Fibroblast of lung (primary cell): ENCODE measurements at places on chromosomes 7 and 10. TPM values are rescaled to one million over a fixed set of nuclear protein-coding genes. Genes with fewer than 3 reads are reported as not detected.

Gene THSD7A
- under 0.01 and 0.83 TPM in 2 replicates for total RNA-seq

Gene RSPH10B2
- 0.51 and 0.66 TPM in 2 replicates for total RNA-seq

Gene UCN3
- total RNA-seq: not detected in 2 replicates

Gene IFT22
- total RNA-seq: 19.8 and 22.9 TPM in 2 replicates

Gene TBXAS1
- total RNA-seq: 1.3 and 2.1 TPM in 2 replicates

Gene SNCG
- 8.7 and 21.3 TPM in 2 replicates for total RNA-seq

Gene SCART1
- total RNA-seq: 1.3 and 2.5 TPM in 2 replicates

Gene CDK13
- 76.3 and 76.8 TPM in 2 replicates for total RNA-seq

Gene VSTM4
- total RNA-seq: 4.4 and 8.1 TPM in 2 replicates
